ENCODE measurements at places on chromosomes 5 and 9.

GRCh38 chr9:71368157-71368556, 246.7 kb upstream of the TRPM3 start:
- DNase-seq = no peak

DNA sequence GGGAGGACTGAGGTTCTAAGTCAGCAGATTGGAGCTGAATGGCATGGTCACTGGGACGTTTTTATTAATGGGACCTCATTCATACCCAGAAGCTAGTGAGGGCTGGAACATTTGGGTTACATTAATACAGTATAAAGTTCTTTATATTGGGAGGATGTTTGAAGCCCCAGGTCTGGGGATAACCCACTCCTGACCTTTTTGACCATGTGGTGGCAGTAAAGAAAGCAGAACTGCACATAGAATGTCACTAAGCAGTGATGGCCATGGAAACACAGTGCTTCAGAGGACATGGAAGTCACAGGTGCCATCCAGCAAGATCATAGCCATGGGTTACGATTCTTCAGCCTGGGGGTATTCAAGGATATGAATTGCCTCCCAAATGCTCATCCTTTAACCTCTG, 176.0 kb downstream of the ATP10B start:
- no peak for DNase-seq

- no peak for DNase-seq
These were observed 59.8 kb downstream of the SH3TC2 start for GRCh38 chr5:149002761-149003689.

DNA sequence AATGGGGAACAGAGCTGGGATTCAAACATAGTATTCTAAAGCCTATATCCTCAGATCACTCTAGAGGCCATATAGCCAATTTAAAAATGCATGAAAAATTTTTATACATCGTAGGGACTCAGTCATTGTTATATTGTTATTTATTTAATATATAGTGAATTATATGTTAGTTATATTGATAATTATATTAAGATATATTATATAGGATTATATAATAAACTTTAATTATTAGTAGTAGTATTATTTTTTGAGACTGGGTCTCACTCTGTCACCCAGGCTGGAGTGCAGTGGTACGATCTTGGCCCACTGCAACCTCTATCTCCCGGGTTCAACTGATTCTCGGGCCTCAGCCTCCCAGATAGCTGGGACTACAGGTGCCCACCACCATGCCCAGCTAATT, 65.7 kb upstream of the DPYSL3 start:
- no peak for DNase-seq

DNA sequence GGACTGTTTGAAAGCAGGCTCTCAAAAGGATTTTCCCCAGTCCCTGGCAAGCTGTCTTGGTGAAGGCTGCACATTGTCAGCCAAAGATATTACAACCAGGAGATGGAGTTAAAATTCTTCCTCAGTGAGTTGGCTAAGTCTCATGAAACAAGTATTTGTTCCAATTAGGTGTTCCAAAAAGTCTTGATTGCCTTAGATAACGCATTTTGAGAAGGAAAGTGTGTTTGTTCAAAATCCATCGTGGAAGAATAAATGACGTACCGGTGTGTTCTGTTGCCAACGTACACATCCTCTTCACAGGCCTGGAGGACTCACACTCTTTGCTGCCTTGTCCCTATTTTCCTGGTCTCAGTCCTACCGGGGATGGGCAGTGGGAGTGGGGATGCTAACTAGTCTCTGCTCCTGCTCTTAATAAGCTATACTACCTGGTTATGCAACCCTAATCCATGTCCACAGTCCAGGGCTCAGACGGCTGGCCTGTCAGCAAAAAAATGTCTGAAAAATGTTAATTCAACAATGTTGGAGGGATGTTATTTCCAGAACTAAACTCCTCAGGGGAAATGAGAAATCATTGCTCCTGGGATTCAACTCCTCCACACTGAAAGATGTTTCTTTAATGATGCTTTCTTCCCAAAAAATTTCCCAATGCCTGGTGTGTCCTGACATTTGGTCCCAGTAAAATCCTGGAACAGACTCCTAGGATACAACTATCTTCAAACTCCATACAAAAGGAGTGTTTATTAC, 175.3 kb upstream of the KLF9 start:
- DNase-seq = no peak

GRCh38 chr5:173573126-173573960, 43.1 kb downstream of the BOD1 start:
- DNase-seq = peak; percentile 33

DNA sequence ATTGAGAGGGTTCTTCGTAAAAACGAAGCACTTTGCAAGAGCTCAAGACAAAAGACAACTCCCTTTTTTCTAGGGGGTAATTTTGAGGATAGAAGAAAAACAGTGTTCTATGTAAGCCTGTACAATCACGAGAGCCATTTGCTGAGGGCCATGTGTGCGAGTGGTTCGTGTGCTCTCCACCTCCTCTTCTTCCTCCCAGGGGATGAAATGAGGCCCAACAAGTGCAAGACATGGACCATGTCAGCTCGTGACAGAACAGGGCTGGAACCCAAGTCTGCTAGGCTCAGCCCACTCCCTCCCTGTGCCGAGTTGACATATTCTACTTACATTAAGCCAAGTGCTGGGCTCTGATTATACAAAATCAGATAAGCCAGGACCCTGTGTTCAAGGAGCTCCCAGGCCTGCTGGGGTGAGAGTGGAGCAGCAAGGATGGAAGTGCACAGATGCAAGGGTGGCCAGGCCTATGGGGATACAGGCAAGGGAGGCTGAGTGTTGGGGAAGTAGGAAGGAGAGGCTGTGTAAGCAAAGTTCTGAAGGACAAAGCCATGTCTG, 97.9 kb upstream of the MSX2 start:
- DNase-seq = no peak

- DNase-seq = no peak
These were observed 50.9 kb upstream of the KLF9 start for GRCh38 chr9:70465398-70465797.

DNA sequence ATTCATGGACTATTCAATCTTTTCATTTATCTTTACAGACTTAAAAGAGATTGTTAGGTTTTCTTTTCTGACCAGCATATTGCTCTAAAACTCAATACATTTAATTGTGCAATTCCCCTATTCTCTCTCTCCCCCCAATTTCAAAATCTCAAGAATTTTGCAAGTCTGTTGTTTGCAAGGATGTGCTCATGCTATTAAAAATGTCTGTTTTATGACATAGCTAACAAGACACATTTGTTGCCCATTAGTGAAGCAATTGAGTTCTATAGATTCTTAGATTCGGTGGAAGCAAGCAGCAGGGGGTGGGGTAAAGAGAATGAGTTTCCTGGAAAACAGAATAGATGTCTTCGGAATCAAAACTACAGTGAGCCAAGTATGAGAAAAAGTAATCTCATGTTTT, 8.5 kb upstream of the CSNK1A1 start:
- DNase-seq = no peak

DNA sequence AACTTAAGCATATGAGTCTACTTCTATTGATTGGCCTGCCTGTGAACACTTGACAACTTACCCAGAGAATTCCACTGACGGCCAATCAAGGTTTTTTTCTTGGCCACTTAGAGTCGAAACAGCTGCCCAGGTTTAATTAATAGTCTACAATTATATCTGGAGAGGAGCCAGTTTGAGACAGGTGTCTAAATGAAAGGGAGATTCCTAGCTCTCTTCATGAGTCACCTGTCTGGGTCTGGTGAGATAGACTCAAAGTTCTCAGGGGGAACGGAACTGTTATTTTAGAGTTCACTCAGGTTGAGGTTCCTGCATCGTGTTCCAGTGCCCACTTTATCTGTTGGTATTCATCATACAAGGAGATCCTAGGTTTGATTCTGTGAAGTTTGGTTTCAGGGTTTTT, 111.0 kb downstream of the CD180 start:
- DNase-seq = no peak

GRCh38 chr9:112044186-112044585, 130.9 kb downstream of the SUSD1 start:
- DNase-seq = no peak

- no peak for DNase-seq
These were observed 152.1 kb downstream of the PCSK1 start for GRCh38 chr5:96280946-96281393.

- no peak for DNase-seq
These were observed 90.7 kb upstream of the DHFR start for GRCh38 chr5:80745490-80745889.

- DNase-seq = no peak
These were observed 16.5 kb upstream of the ISCA1 start for GRCh38 chr9:86298873-86299272.

- no peak for DNase-seq
These were observed 3.1 kb upstream of the ENTPD8 start for GRCh38 chr9:137444106-137444790.

GRCh38 chr5:33903118-33903517, 11.3 kb upstream of the ADAMTS12 start:
- no peak for DNase-seq

GRCh38 chr9:111483439-111483857, 735 bp downstream of the ECPAS start:
- DNase-seq = peak; percentile 66

GRCh38 chr5:1672396-1672795, 127.2 kb downstream of the MRPL36 start:
- no peak for DNase-seq

DNA sequence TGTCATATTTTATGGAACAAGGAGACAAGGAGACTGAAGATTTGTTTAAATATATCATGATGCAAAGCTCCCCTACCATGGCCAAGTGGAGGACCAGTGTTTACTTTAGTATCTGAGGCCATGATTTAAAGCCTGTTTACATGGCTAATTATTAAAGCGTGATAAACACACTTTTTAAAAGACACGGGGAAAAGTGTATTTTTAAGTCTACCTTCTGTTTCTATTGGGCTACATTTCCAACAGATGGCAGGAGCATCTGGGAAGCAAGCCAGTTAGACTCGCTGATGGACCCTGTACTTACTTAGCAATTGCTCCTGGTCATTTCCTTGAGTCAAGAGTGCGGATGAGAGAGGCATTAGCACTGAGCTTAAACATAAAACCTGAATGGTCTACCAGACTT, 480.3 kb upstream of the SEMA6A start:
- DNase-seq = no peak

All from CD4-positive, alpha-beta T cell treated with Interferon alpha-2 for 1 hour (primary cell).